ENCODE measurements at places on chromosomes 12 and 14.
A peak's percentile ranks its signal among the peaks of the same experiment; 100 is the strongest.

GRCh38 chr12:81245458-81245857 is 167.6 kb downstream of the ACSS3 start:
- no peaks in the 10 kb centered on the region for H3K27me3 ChIP-seq
- no peak overlapping the region for H3K4me3 ChIP-seq
- DNase-seq = no peak
- no peaks in the 10 kb centered on the region for H3K36me3 ChIP-seq

GRCh38 chr12:121376754-121377697 is 22.9 kb upstream of the RNF34 start:
- DNase-seq = no peak
- no peaks in the 10 kb centered on the region for H3K4me1 ChIP-seq
- H3K4me3 ChIP-seq = no peak overlapping the region

- no peak overlapping the region for H3K4me3 ChIP-seq
- no peaks in the 10 kb centered on the region for H3K36me3 ChIP-seq
- no peak for DNase-seq
- no peaks in the 10 kb centered on the region for H3K4me1 ChIP-seq
- no peak overlapping the region for H3K27ac ChIP-seq
Measured at GRCh38 chr12:27905285-27906126, 67.0 kb downstream of the PTHLH start.

DNA sequence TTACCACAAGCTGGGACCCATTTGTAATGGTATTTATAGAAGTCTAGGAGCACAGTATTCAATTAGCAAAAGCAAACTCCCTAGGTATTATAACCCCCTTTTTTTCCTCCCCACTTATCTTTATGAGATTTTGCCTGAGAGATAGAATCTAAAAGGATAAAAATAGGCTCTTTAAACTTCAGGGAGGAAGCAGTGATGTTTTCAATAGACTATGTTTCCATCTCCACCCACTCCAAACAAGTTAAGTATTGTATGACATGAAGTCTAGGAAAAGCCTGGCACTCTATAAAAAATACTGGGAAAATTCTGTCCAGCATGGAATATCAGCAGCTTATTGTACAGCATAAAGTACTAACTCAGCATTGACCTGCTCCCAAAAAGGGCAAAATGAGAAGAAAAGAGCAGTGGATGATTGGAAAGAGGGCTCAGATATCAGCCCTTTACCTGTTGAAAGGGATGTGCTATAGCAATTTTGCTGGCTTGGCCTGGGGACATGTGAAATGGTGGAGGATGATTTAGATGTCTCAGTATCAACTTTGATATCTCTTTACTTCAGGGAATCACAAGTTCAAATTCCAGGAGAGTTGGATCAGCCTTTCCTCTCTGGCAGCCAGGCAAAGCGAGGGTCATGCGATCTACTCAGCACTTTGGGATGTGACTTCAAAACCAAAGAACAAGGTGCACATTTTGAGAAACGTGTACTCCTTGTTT is 72.4 kb downstream of the IGF1 start:
- no peak for DNase-seq
- no peaks in the 10 kb centered on the region for H3K27me3 ChIP-seq
- H3K4me1 ChIP-seq = no peaks in the 10 kb centered on the region
- no peak overlapping the region for H3K4me3 ChIP-seq

- H3K36me3 ChIP-seq = no peaks in the 10 kb centered on the region
- DNase-seq = peak; percentile 42
- no peaks in the 10 kb centered on the region for H3K27me3 ChIP-seq
- peak overlapping the region; percentile 20 for H3K27ac ChIP-seq
Measured at GRCh38 chr12:4164559-4165558, 108.7 kb upstream of the CCND2 start.

- DNase-seq = no peak
- no peaks in the 10 kb centered on the region for H3K36me3 ChIP-seq
- peaks cover 19% of the 10 kb centered on the region for H3K4me1 ChIP-seq
- H3K4me3 ChIP-seq = no peak overlapping the region
- peaks cover 52% of the 10 kb centered on the region for H3K27me3 ChIP-seq
Measured at GRCh38 chr12:54127538-54128259, 61.1 kb downstream of the SMUG1 start.

DNA sequence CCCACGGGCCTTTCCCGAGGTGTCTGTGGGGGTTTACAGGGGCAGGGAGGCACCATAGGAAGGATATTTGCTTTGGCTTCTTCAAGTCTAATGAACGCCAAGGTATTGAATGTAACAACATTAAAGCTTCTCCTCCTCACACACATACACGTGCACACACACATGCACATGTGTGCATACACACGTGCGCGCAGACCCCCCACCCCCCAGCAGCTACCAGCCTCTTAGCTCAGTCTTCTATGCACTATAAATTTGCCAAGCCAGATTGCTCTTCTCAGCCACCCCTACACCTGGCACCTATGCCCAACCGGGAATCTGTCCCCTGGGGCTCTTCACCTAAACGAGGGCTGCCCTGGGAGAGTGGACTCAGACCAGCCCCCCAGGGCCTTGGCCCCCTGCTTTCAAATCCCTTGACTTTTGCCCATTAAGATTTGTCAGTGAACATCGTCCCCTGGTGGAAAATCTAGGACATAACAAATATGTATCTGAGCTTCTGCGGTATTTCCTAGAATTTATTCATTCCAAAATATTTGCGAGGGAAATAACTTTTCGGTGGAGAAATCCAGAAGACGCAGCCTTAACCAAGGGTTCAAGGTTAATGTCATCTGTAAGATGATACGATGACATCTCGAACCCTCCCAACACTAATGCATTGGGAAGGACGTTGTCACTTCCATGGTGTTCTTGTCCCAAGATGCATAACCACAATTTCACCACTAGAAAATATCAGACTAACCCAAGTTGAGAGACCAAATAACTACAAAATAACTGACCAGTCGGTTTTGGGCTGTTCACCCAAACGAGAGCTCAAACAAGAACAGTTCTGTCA is 330.4 kb downstream of the MED13L start:
- H3K36me3 ChIP-seq = peaks cover 5% of the 10 kb centered on the region
- H3K27me3 ChIP-seq = no peaks in the 10 kb centered on the region
- H3K27ac ChIP-seq = no peak overlapping the region
- no peaks in the 10 kb centered on the region for H3K4me1 ChIP-seq

DNA sequence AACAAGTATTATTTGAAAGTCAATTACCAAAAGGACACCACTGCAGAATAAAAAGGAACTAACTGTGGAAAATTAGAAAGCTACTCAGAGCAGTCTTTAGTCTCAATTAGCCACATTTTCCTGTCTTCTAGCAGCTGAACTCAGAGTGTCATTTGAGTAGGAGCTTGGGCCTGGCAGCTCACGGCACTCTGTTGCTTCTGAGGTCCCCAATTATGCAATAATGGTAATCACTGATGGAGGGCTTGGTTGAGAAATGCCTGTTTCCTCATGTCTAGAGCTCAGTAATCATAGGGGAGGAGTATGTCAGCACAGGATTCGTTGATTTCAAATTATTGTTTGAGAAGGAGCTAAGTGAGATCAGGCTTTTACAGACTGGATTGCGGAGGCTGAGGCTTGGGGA is 108.6 kb downstream of the VRK1 start:
- H3K4me3 ChIP-seq = no peak overlapping the region
- DNase-seq = no peak
- no peaks in the 10 kb centered on the region for H3K27me3 ChIP-seq
- H3K36me3 ChIP-seq = no peaks in the 10 kb centered on the region

GRCh38 chr12:107461222-107461975 is 224.2 kb upstream of the PWP1 start:
- no peak overlapping the region for H3K27ac ChIP-seq
- no peak for DNase-seq
- H3K4me3 ChIP-seq = no peak overlapping the region
